ENCODE measurements at places on chromosomes 6 and 20.

DNA sequence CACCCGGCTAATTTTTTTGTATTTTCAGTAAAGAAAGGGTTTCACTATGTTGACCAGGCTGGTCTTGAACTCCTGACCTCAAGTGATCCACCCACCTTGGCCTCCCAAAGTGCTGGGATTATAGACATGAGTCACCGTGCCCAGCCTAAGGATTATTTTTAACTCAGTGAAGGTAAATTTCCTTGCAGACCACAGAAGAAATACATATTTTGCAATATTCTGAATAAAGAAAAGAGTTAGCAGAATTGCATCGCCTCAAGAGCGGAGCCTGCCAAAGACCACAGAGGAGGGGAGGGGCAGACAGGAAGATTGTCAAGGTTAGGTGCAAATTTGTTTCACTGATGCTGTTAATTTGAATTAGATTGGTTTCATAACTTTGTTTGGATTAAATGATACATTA is 47.4 kb downstream of the SOD2 start:
- no peak for DNase-seq

GRCh38 chr6:5764401-5764955 is 242.2 kb downstream of the NRN1 start:
- DNase-seq = no peak

- DNase-seq = no peak
Observed at GRCh38 chr6:24883618-24884017, 52.1 kb downstream of the RIPOR2 start.

GRCh38 chr6:23414051-23414445 is 712.0 kb upstream of the NRSN1 start:
- no peak for DNase-seq

GRCh38 chr6:158519761-158520160 is 40.1 kb upstream of the TMEM181 start:
- DNase-seq = no peak

DNA sequence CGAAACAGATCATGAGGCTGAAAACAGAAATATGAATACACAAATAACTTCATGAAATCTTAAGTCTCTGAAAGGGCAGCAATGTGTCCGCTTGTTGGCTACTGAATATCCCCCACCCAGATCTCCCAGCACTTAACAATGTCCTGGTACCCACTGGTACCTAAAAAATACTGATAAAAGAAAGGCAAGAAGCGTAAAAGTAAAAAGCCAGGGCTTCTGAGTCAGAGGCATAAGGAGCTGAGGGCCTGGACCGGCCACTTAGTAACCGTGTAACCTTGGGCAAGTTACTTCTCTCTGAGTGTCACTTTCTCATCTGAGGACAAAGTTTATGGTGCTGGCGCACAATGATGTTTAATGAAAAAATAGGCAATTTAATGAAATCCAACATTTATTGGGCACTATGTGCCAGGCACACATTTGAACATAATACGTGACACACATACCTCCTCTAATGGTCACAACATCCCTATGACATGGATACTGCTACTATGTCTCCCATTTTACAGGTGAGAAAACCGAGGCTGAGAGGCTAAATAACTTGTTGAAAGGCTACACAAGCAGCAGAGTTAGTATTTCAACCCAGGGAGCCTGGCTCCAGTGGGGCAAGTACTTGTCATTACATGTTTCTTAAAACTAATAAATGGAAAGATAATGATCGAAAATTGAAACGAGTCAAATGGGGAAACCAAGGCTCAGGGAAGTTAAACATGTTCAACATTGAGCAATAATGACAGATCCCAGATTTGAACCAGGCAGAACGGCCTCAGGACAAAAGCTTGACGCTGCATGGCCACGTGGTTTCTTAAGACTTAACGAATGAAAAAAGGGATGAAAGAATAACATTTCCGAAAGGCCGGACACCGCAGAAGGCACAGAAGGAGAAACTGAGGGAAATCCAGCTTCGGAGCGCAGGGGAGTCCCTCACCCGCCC is 828 bp downstream of the TP53RK start:
- no peak for DNase-seq

GRCh38 chr6:170185175-170185978 is 105.5 kb downstream of the DLL1 start:
- DNase-seq = no peak

DNA sequence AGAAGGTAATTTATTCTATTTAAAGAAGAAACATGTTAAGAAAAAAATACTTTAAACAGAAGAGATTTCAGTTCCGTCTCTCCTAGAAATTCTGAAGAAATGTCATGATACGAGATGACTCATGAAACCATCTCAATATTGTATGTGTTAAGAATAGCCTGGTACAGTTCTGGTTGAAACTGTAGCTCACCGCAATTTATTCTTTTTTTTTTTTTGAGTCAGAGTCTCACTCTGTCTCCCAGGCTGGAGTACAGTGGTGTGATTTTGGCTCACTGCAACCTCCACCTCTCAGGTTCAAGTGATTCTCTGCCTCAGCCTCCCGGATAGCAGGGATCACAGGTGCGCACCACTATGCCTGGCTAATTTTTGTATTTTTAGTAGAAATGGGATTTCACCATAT is 103.3 kb downstream of the ARHGAP18 start:
- no peak for DNase-seq

DNA sequence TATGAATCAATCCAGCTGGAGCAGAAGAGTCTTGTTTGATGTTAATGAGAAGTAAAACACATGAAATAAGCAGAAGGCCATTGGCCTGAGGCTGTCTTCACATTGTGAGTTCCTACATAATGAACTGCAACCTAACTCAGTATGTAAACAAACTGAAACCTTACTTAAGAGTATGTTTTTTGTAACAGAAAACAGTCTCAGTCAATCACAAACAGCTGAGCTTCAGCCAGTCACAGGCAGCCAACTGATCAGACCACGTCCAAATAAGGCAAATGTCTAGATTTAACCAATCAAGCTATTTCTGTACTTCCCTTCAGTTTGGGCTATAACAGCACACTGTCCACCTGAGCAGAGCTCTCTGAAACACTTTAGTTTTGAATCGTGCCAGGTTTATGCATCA is 234.7 kb downstream of the TRDN start:
- DNase-seq = no peak

GRCh38 chr6:151004383-151005024 is 139.0 kb downstream of the MTHFD1L start:
- DNase-seq = no peak

DNA sequence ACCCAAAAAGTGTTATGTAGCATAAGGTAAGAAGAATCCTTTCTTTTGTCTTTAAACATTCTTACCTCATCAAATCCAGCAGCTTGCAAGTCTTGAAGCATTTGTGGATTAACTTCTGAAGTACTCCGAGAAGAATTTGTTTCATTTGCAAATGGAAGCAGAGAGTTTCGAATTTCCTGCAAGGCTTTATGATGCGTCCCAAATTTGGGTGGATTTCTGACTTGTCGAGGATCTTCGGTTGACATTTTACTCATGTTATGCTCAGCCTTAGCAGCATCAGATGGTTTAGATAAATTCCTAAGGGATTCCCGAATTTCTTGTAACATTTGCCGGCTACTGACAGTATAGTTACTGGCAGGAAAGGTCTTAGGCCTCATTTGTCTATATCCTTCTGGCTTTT is 16.2 kb downstream of the LATS1 start:
- DNase-seq = no peak

DNA sequence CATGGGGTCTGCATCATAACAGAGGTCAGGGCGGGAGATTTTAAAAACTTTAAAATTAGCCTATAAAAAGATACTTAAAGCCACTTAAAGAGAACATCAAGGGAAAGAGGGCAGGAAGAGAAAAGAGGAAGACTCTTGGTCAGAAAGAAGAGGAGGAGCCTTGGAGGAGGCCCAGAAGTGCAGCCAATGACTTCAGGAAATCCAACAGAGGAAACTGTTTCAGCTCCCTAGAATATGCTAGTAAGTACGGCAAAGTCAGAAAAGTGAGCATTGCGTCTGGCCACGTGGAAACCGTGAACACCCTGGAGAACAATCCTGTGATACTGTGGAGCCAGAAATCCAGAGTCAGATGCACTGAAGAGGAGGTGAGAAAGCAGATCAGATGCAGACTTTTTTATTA is 22.5 kb upstream of the NHSL1 start:
- DNase-seq = no peak

GRCh38 chr6:130143709-130144108 is 79.0 kb downstream of the SAMD3 start:
- no peak for DNase-seq

GRCh38 chr20:57076951-57077350 is 189.5 kb downstream of the BMP7 start:
- DNase-seq = no peak

- no peak for DNase-seq
Observed at GRCh38 chr20:34362502-34363061, 491 bp upstream of the ITCH start.

- DNase-seq = no peak
Observed at GRCh38 chr20:59827138-59828056, 106.0 kb downstream of the SYCP2 start.

DNA sequence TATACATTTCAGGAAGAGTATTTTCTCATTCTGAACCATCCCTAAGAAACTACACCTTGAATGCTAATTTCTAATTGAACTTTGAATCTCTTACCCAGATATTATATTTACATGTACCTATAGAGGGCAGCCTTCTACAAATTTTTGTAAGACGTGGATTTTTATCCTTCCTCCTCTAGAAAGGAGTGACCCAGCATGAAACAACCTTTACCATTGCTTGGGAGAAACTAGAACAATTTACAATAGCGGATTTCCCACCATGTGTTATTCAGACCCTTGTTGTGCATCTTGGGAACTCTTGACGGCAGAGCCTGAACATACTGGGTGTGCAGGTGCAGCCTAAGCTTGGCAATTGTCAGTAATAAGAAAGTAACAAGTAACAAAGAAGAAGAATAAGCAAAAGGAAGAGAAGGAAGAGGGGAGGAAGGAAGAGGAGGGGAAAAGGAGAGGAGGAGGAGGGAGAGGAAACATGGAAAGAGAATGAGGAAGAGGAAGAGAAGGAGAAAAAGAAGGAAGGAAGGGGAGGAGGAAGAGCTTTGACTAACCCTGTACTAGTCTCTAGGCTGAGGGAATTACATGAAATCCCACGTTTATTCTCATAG is 10.8 kb upstream of the TAAR1 start:
- no peak for DNase-seq
